ENCODE measurements at places on chromosomes 5 and 9.

GRCh38 chr5:142235050-142235797 lies 89.6 kb downstream of the SPRY4 start:
- DNase-seq: no peak

DNA sequence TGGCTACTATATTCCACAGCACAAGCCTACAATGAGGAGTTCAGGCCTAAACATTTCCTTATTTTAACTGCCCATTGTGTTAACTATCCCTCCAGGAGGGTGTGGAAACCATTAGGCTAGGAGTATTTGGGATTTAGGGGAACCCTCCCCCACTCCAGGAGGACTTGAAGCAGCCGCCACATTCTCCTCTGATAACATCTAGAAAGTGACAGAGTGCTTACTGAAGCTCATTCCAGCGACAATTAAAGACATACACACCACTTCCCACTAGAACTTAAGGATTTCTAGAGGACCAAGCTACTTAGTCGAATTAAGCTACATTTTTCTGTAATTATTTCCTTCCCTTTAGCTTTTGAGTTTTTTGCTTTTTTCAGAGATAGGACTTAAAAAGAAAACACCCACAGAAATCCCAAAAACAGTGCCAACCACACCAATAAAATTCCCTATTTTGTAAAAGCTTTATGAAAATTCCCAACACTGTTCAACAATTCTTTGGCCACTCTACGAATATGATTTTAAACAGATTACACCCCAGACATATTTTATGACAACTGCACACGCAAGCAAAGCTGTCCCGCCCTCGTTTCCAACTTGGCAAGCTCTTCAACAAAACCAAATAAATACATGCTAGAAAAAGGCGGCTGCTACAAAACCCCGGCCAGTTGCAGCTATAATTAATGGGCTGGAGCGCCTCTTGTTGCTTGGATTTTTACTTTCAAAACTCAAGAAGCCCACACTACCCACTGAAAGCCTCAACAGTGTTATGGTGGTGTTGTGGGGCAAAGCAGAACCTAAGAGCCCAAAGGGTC lies 4.5 kb downstream of the ROR2 start:
- DNase-seq: no peak

- DNase-seq: no peak
Observed at GRCh38 chr5:81749192-81749560, 1.7 kb downstream of the SSBP2 start.

DNA sequence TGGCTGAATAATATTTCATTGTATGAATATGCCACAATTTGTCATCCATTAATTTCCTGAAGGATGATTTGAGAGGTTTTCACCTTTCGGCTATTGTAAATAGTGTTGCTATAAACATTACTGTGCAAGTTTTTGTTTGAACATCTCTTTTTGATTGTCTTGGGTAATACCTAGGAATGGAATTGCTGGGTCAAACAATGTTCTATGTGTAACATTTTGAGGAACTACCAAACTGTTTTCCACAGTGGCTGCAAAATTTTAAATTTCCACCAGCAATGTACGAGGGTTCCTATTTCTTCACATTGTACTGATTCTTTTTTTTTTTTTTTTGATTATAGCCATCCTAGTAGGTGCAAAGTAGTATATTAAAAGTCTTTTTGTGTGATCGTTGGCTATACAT lies 63.8 kb upstream of the ANKH start:
- DNase-seq: no peak

DNA sequence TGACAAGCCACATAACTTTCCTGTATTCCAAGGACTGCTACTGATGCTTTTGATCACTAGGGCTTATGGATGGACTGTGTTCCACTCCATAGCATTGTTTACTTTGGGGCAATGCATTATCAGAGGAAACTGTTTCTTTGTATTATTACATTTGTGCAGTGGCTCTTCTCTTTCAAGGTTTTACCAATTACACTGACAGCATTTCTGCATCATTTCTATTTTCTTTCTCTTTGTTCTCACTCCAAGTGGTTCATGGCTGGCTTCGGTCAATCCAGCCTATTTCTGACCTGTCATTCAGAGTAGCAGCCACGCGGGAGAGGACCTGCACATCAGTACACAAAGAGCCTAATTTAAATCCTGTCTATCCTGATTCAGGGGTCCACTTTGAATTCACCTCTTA lies 711.0 kb downstream of the TLE4 start:
- no peak for DNase-seq

DNA sequence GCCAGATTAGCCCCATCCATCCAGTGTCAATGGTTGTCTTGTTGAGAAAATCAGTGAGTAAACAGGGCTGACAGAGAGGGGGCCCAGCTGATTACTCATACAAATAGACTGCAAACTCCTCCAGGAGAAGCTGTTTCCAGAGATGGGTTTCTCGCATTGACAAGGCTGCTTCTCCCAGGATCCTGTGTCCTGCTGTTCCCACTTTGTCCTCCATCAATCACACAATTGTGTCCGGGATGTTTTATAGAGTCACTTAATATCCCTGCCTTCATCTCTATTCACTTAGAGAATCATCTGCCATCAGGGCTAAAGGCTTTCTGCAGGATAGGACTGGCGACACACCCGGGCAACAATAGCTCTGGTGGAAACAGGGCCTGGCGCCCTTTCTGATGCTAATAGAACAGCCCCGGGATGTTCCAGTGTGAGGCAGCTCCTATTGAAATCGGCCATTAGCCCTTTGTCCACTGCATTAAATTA lies 71.7 kb upstream of the TBCA start:
- DNase-seq: no peak

- no peak for DNase-seq
Observed at GRCh38 chr9:102178811-102179210, 440.4 kb upstream of the GRIN3A start.

- no peak for DNase-seq
Observed at GRCh38 chr5:92939428-92939827, 641.6 kb downstream of the NR2F1-AS1 start.

GRCh38 chr5:176859916-176860315 lies 39.2 kb downstream of the HK3 start:
- no peak for DNase-seq

GRCh38 chr5:172959824-172960799 lies 888 bp downstream of the RPL26L1 start:
- DNase-seq: no peak

DNA sequence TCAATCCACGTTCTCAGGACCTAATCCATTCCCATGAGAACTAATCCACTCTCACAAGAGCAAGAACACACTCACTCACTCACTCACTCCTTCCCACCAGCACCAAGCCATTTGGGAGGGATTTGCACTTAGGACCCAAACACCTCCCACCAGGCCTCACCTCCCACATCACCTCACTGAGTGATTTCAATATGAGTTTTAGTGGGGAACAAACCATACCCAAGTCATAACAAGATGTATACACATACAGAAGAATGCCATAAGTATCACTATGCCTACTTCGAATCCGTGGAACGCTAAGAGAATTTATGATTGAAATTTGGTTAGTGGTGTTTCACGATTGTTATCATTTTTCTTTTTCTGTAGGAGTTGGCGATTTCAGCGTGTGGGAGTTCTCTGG lies 29.3 kb upstream of the CTSL start:
- DNase-seq: no peak

- DNase-seq: no peak
Observed at GRCh38 chr9:137721479-137721878, 102.7 kb downstream of the EHMT1 start.

DNA sequence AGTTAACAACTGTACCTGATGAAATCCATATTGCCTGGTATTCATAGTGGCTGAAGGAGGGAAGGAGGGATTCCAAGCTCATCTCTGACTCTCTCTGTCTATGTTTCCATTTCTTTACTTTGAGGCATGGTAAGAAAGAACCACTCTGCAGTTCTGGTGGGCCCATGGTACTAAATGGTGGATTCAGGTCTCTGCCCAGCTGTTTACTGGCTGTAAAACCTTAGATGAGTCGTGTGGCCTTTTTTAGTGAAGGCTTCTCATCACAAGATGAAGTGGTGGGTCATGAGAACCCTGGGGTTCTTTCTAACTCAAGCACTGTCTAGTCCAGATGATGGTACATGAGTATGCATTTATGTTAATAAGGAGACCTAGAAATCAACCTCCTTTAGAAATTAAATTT lies 49.7 kb downstream of the ZNF366 start:
- DNase-seq: no peak

- no peak for DNase-seq
Observed at GRCh38 chr9:130665029-130665430, 636 bp downstream of the PRDM12 start.

DNA sequence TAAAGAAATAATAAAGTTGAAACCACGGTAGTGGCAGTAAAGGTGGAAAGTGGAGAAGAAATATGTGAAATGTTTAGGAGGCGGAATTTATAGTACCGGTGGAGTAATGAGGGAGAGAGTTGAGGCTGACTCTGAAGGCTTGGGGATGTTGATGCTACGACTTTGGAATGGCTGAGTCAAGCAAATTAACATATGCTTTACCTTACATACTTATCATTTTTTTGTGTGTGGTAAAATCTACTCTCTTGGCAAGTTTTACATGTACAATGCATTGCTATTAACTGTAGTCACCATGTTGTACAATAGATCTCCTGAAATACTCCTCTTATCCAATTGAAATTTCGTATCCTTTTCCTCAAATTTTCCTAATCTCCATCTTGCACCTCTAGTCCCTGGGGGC lies 179.0 kb downstream of the TAF11L14 start:
- no peak for DNase-seq

GRCh38 chr9:37676411-37676830 lies 25.7 kb downstream of the FRMPD1 start:
- no peak for DNase-seq

GRCh38 chr9:127970401-127971313 lies 10.1 kb downstream of the EEIG1 start:
- DNase-seq: peak; percentile 83

- no peak for DNase-seq
Observed at GRCh38 chr5:16536818-16537217, 71.2 kb upstream of the ZNF622 start.

GRCh38 chr5:73370640-73371583 lies 77.7 kb downstream of the FOXD1 start:
- DNase-seq: no peak

GRCh38 chr9:128424268-128424780 lies 3.7 kb downstream of the CERCAM start:
- no peak for DNase-seq

DNA sequence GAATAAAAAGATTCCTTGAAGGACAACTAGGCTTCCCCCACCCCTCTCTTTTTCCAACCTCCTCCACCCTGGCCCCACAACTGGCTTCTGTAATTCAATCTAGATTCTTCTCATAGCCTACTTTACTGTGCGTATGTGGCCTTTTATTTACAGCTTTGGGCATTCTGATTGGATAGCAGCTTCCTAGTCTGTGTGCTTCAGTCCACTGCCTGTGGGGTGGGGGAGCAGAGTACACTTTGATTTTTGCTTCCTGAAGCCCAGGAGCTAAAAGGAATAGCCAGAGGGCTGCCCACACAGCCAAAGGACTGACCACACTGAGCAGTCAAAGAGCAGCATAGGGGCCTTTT lies 30.4 kb downstream of the RUSC2 start:
- no peak for DNase-seq

DNA sequence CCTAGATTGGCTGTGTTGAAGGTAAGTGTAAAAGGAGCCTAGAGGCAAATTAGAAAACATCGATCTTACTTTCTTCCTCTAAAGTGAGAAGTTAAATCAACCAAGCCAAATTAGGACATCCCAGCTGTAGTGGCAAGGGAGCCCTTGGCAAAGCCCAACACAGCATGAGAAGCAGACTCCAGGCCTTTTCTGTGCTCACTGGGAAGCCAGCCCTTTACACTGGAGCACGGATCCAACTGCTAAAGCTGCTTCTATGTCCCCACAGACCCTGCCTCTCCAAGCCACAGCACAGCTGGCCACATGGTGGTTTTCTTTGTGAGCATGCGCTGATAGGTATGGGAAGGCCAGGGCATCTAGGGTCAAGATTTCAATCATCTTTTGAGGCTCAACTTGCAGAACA lies 94.1 kb downstream of the APBA1 start:
- DNase-seq: no peak

GRCh38 chr9:96241391-96241809 lies 60.6 kb downstream of the HSD17B3 start:
- DNase-seq: no peak
